ENCODE measurements at places on chromosomes 13 and 19.

DNA sequence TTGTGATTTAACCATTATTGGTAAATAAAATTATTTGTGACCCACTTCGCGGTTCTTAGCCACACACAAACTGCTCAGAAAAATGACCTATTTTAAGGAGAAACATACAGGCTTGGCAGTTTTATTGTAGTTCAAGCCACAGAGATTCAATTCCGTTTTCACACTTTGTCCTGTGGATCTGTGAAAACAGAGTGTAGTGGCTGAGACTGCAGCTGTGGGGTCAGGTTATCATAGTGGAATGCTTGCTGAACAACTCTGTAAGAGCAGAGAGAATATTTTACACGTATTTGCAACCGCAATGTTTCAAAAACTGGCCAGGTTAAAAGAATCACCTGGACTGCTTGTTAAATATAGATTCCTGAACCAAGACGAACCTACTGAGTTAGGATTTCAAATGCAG lies 292.5 kb downstream of the GPC5 start:
- no peak for DNase-seq

DNA sequence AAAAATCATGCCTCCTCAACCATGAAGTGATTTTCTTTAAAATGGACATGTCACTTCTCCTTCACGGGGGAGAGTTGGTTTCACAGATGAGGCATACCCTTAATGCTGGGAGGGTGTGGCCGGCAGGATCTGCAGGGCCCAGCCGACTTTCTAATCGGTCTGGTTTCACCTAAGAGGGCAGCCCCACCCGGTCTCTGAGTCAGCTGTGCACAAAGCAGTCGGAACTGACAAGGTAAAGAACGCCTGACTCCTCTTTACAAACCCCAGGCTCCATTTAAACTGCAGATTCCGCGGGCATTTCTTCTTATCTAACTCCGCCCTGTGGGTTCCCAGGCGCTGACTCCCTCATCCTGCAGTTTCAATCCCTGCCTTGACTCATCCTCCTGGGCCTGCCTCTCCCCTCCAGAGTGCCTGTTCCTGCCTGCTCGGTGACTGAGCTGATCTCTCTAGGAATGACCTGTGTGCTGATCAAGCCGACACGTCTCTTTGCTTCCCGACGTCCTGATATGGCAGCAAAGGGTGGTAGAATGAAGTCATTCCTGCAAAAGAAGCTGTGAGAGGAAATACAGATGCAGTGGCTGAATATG lies 63.4 kb downstream of the EFNB2 start:
- peak; percentile 93 for DNase-seq

- DNase-seq, result no peak
These were observed 473 bp upstream of the CERS1 start for GRCh38 chr19:18896421-18896841.

GRCh38 chr19:19427944-19428343 lies 22.5 kb downstream of the GATAD2A start:
- DNase-seq, result no peak

- peak; percentile 19 for DNase-seq
These were observed 688 bp downstream of the ZNF225 start for GRCh38 chr19:44113784-44114390.

GRCh38 chr19:13071444-13072187 lies 31.0 kb downstream of the LYL1 start:
- DNase-seq, result no peak

DNA sequence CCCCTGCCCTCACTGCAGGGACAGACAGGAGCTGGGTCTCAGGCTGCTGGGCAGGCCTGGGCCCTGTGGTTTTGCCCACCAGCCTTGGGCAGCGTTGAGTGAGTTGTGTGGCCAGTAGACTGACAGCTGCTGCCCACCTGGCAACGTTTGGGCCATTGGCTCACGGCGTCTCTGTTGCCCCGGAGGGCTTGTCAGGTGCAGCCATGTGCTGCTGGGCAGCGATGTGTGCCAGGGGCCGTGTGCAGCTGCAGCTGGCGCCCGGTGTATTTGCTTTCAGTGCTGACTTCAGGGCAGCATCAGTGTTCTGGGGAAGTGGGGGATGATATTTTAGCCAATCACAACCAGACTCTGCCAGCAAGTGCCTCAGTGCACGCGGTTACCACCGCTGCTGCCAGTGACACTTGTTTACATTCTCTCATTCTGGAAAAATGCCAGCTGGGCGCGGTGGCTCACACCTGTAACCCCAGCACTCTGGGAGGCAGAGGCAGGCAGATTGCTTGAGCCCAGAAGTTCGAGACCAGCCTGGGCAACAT lies 10.6 kb downstream of the FZR1 start:
- no peak for DNase-seq

DNA sequence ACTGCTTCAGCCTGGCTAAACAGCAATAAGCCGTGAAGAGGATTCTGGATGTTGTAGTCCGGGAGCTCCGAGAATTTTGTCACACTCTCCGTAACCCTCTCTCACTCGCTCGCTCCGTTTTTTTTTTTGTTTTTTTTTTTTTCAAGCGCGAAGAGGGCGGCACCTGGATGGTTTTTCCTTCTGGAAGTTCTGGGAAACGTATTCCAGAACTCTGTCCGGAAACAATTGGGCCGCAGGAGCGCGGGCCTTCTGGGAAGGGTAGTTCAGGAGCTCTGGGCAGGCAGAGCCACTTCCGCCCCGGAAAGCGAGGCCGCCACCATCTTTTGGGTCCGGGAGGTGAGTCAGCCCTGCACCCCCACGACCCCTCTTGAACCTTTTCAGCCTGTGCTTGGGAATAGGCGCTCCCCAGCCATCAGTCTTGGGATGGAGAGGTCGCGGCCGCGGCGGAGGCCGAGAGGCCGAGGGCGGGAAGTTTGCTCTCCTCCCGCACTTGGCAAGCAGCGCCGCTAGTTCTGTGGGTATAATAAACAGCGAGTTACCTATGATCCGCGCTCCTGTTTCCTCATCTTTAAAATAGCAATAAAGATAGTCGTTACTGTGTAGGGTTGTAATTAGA lies at the start of gene ZNF227:
Gene ZNF227, plus strand, starts transcription at position 283 of the 616 bp plus-strand sequence. CDS start 5,261 bp downstream, outside the sequence.
- peak; percentile 97 for DNase-seq

DNA sequence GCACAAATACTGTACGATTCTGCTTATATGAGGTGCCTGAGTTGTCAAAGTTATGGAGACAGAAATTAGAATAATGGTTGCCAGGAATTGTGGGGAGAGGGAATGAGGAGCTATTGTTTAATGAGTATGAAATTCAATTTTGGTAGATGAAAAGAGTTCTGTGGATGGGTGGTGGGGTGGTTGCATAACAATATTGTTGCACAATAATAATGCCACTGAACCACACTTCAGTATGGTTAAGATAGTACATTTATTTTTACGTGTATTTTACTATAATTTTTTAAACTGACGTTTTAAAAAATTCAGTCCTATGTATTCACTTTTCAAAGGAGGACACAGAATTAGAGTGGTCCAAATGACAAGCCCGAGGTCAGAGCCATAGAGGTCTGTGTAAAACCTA lies 1.8 kb upstream of the OXGR1 start:
- no peak for DNase-seq

DNA sequence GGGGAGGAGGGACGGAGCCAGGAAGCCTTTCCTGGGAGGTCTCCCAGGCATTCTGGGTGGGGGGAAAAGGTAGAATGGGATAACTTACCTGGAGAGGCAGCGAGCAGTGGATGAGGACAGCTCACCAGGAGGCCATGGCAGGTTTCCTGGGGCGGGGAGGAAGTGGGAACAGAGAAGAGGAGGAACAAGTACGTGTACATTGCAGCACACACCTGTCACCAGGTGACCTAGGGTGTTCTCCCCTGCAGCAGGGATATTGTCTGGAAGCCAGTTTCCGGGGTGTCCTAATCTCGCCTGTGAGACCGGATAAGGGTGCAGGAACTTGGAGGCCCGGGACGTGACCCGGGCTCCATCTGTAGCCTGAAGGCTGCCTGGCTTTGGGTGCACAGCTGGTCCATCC lies at the start of gene FUT3:
Gene FUT3, minus strand, starts transcription at position 148 of the 400 bp plus-strand sequence.
- DNase-seq, result no peak

DNA sequence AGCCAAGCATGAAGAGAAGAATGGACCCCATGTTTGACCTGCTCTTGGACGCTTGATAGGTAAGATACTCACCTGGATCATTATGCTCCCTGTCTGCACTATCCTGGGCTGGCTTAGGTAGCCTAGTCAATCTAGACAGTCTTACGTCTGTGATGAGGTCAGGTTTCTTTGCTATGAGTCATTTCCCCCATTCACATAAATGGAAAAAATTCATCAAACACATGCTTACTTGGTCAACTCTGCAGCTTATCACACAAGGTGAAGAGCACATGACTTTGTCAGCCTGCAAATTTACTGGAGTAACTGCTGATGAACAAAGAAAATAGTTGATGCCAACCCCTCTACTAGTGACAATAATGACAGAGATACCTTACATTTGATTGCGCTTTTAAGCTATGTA lies 170.0 kb downstream of the NUFIP1 start:
- no peak for DNase-seq

DNA sequence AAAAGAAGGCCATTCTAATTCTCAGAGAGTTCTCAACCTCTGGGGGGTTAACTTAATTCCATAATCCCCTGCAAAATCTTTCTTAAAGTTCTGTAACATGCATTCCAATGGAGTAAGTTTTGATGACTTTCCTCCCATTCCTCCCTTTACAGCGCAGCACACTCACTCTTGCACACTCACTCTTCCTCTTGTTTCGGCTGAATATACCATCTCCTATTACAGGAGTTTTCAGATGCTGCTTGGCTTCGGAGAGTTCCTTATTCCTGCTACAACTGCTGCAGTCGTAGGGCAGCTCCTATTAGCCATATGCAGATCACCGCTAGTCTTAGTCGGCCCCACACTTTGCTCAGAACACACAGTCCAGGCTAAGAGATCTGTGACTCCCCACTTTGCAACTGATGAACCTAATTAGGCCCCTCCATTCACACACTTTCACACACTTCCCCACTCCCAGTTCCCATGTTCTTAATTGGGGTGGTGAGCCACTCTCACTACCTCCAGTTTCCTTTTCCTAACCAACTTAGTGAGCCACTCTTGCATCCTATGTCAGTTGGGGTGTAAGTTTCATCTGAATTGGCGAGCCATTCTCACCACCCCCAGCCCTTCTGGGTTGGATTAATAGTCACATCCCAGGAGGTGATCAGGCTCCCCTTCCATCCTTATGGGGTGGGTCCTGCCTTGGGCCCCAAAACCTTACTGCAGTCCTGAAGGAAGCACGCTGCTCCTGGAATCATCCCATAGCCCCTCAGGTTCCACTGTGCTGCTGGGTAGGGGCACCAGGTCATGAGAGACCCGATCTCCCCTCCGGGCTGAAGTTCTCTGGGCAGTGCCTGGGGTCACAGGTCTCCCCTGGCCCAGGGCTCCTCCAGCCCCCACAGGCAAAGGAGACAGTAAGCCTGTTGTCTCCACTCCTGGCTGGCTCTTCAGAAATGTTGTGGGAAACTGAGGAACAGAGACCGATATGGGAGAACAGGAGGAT lies 53.9 kb downstream of the OR10H4 start:
- DNase-seq, result no peak

- peak; percentile 21 for DNase-seq
These were observed 21.2 kb downstream of the DNMT1 start for GRCh38 chr19:10173527-10173926.

- DNase-seq, result no peak
These were observed 17.2 kb downstream of the KCNC3 start for GRCh38 chr19:50311723-50312635.

DNA sequence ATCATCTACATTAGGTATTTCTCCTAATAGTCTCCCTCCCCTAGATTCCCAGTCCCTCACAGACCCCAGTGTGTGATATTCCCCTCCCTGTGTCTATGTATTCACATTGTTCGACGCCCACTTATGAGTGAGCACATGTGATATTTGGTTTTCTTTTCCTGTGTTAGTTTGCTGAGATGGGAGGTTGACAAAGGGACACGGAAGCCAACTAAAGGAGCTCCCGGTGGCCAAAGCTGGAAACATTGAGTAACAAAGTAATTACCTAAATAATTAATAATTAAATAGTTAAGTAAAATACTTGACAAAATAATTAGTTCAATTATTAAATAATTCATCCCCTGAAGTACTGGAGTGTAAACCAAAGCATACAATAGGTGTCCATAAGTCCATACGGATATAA lies 1.7 kb upstream of the PRR20A start:
- no peak for DNase-seq

- DNase-seq, result peak; percentile 59
These were observed 144.0 kb downstream of the IRS2 start for GRCh38 chr13:109642358-109642757.

DNA sequence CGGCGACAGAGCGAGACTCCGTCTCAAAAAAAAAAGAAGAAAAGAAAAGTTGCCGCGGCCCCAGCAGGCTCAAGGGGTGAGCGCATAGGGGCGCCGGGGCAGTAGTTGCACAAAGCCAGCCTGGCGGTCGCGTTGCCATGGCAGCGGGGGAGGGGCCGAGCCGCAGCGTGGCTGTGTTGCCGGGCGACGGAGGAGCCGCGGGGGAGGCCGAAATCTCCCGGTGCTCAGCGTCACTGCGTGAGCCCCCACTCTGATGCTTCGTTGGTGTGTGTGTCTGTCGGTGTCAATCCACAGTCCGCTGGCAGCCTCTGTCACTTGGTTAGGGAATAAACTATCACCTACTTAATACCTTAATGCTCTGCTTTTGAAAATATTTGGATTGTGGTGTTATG lies 82.9 kb upstream of the C1QTNF9B start:
- peak; percentile 83 for DNase-seq

- no peak for DNase-seq
These were observed 387.3 kb downstream of the LIG4 start for GRCh38 chr13:107827840-107828549.

- DNase-seq, result no peak
These were observed 131.5 kb downstream of the IER2 start for GRCh38 chr19:13281567-13282291.

GRCh38 chr19:50203281-50204080 lies at the start of gene MYH14:
TSS of gene MYH14 (plus strand) at chr19:50203622. CDS start at chr19:50210366, 6,744 bp downstream.
- DNase-seq, result no peak

DNA sequence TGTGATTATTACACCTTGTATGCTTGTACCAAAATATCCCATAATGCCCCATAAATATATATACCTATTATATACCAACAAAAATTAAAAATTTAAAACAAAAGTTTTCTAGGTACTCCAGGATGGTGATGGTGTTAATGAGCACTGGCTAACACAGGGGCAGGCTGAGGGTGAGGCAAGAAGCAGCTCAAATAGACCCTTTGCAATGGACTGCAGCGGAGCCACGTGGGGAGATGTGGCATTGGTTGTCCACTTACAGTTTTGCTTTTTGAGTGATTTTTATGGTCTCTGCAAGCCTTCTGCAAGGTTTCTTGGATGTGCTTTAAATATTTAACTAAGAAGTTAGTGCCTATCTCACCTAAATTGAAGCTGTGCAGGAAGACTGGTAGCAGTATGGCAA lies 132.9 kb downstream of the RAP2A start:
- DNase-seq, result no peak

GRCh38 chr13:97848886-97849285 lies 104.6 kb upstream of the IPO5 start:
- no peak for DNase-seq

- peak; percentile 71 for DNase-seq
These were observed 9.7 kb upstream of the ILF3 start for GRCh38 chr19:10644260-10645007.
